CD4-positive, alpha-beta T cell (primary cell): ENCODE measurements at places on chromosomes 4 and X.

DNA sequence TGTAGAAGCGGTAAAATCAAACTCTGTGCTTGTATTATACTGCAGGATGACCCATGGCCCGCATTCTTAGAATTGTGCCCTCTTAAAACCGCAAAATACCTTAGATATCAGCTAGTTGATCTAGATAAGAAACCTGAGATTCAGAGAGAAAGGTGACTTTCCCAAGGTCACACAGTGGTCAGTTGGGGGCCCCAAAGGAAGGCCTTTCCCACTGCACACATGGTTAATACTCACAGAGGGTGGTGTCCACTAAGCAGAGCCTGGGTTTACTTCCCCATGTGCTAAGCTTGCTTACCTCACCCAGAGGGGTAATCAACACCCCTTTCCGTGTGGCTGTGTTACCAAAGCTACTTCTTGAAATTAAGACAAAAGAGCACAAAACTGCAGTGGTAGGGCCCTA, 66.3 kb downstream of the RBM47 start:
- no peak for DNase-seq

DNA sequence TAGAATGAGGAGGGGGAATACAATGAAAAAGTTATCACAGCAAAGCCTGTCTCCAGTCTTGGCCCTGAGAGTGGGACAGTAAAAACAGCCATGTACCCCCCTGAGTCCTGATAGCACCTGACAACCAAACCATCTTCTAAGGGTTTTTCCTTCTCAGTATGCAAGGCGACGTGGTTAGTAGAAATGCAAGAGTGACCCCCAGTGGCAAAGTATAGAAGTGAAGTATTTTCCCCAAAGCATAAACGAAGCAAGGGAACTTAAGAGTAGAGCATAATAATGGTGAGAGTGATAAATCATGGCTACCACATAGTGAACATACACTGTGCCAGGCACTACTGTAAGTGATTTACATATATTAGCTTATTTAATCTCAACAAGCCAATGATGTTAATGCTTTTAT, 52.8 kb downstream of the FAM47C start:
- no peak for DNase-seq

DNA sequence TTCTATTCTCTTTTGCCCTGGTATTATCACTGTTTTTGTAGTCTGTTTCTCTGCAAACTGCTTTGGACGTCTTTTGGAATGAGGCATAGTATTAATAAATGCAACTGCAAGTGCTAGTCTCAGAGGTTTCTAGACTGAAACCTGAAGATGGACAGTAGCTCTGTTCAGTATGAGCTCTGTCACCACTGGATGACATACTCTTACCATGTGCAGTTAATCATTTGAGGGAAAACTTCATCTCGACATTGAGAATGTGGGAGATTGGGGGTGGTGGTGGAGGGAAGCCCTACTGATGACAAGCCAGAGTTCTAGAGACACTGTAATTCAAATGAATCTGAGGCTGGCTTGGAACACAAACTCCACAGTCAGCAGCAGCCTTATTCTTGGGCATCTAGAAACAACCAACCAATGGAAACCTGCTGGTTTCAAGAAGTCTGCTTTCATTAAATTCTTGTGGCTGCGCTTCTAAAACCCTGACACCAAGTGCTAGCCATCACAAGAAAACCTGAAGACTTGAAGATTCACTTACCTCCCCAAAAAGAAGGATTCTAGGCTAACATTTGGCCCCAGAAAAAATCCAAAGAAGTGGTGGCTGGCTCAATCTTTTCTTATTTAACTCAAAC, 161.7 kb downstream of the RASL11B start:
- DNase-seq = no peak

- DNase-seq = no peak
Observed at GRCh38 chr4:142645475-142646108, 200.5 kb downstream of the INPP4B start.

DNA sequence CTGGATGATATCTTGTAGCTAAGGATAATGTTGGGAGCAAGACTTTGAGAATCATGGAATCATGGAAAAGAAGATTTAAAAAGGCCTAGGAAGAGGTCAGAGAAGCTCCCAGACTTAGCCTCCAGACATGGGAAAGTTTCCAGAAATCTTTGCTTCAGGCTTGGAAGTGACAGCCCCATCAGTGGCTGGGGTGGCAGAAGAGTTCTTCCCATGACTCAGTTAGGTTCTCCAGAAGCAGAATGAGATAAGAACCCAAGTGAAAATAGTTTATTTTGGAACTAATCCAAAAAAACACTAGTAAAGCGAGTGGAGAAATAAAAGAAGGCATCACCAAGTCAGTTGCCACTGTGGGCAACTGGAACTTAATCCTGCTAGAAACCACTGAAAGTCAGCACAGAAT, 506.9 kb downstream of the MID1IP1 start:
- no peak for DNase-seq

DNA sequence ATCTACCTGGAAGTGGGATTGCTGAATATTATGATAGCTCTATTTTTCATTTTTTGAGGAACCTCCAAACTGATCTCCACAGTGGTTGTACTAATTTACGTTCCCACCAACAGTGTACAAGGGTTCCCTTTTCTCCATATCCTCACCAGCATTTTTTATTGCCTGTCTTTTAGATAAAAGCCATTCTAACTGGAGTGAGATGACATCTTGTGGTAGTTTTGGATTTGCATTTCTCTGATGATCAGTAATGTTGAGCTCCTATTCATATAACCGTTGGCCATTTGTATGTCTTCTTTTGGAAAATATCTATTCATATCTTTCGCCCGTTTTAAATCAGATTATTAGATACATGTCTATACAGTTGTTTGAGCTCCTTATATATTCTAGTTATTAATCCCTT, 101.8 kb downstream of the RASGEF1B start:
- DNase-seq = no peak

- DNase-seq = no peak
Observed at GRCh38 chr4:37675587-37676290, 10.4 kb downstream of the RELL1 start.

DNA sequence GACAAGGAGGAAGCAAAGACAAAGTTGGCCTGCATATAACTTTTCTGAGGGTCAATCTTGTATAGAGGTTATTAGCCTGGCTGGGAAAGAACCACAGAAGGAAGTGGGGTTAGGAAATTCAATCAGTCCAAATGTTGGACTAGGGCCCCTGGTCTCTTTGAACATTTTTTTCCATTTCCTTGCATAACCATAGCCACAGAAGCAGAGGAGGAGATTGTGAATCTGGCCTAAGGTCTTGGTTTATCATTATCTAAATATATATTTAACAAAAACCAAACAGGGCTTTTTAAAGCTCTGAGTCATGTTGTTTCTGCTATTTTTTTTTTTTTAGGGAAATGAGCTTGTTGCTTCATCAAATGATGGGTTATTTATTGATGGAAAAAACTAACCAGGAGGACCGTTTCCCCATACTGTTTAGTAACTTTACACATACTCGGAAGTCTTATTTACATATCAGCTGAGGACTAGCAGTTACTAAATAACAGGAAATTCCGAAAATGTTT, 97.7 kb upstream of the ACSL4 start:
- DNase-seq = no peak

DNA sequence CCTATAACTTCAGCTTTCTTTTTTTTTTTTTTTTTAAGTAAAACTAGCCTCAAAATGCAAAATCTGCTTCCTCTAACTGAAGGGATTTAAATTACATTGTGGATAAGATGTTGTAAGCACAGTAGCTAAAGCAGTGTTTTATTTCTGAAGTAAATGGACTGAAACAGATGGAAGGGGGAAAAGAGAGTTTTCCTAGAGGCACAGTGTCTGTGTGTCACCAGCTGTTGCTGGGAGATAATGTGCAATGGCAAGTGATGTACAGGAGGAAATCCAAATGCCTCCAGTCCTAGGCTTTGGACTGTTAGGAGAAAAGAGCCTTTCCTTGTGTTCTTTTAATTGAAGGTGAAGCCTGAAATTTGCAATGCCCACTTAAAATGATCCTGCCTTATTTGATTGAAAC, 672.1 kb downstream of the GRXCR1 start:
- DNase-seq = no peak

- no peak for DNase-seq
Observed at GRCh38 chr4:10237131-10237530, 120.5 kb upstream of the WDR1 start.

DNA sequence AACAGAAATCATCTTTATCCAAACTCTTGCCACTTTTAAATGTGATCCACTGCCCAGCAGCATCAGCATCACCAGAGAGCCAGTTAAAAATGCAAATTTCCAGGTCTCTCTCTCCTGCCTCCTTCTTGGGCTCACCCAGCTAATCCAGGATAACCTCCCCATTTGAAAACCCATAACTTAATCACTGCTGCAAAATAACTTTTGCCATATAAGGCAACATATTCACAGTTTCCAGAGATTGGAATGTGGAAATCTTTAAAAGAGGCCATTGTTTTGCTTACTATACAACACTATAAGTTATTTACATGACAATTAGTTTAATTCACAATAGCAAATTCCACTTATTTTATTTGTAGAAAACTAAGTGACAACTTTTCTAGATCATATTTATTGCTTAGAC, 4.8 kb upstream of the EXOSC9 start:
- no peak for DNase-seq

DNA sequence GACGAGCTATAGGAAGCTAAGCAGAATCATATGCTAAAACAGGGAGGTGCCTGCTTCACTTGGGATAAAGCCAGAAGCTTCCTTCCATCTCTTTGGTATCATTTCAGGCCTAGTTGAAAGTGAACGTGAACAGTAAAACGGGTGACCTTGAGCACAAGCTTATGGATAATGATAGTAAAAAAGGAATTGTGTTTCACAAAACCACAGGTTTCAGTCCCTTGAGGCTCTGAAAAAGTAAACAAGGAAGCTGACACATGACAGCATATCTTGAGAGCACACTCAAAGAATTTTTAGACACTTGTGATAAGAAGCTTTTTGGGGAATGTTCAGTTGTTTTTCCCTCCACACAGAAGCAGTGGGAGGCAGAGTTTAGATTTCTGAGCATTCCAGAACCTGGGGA, 286.1 kb downstream of the DCHS2 start:
- no peak for DNase-seq

GRCh38 chrX:124033821-124034220, 72.3 kb downstream of the STAG2 start:
- no peak for DNase-seq

GRCh38 chr4:40511036-40511614, 118.5 kb downstream of the RBM47 start:
- DNase-seq = no peak

- DNase-seq = no peak
Observed at GRCh38 chrX:103737696-103738095, 27.0 kb downstream of the TMEM31 start.

DNA sequence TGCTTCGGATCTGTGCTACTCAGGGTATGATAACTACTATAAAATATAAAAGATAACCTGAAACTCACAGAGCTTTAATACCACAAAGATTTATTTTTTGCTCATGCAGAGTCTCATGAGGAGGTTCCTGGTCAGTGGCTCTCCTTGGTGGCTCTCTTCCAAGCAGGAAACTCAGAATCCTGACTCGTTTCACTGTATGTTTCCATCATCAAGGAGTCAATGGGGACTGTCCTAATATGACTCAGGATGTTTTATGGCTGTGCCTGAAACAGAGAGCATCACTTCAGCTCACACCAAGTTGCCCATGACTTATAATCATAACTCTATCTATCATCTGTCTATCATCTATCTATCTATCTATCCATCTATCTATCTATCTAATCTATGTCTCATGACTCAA, 620.8 kb upstream of the NR3C2 start:
- no peak for DNase-seq

DNA sequence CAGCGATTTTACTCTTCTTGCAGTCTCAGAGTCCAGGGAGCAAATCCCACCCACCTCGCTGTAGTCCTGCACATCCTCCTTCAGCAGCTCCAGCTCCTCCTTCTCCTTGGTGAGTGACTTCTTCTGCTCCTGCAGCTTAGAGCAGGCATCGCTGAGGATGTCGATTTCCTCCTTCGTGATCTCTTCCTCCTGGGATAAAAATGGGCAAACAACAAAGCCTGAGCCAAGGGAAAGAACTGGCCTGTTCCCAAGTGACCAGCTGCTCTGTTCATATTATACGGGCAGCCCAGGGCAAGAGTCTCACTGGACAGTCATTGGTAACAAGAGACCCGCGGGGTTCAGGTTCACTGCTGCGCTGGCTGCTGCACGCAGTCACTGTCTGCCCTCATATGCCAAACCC, 26.2 kb downstream of the FGFR3 start:
- DNase-seq = no peak

- no peak for DNase-seq
Observed at GRCh38 chr4:9709724-9710123, 71.7 kb upstream of the DRD5 start.

DNA sequence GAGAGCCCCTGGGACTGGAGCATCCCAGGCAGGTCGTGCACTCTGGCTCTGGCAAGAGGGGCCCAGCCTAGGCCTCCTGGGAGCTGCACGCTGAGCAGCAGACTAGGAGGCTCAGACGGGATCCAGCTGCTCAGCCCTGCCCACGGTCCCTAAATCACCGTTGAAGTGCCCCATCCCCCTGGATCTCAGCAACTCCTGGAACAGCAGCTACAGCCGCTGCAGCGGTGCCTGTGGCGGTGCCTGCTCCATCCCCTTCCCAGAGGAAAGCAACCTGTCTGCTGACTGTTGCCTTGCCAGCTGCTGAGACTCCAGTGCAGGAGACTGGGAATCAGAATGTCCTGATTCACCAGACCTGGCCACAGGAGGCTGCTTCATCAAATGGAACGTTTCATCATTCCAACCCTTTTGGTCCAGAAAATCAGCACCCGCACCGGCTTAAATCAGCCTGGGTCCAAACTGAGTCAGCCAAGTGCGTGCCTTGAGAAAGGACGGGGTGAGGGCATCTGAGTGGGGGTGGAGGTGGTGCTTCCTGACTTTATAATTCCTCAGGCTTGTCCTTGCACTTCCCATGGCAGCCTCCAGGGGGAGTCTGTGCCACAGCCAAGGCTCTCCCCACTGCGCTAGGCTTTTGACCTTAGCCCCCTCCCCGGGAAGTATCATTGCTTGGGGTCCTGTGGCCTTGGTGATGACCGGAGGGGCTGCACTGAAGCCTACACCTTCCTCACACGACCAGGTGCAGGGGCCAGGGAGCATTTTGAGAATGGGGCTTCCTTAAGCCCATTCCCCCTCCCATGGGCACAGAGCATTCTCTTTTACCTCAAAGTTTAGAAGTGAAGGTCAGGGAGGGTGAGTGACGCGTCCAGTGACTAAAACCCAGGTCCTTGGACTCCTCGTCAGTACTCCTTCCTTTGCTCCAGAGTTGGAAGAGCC, 6.5 kb downstream of the ZNF185 start:
- DNase-seq = peak; percentile 22
